Thoracic aorta (tissue), 2 donors: ENCODE measurements at places on chromosomes 11 and 22.

- H3K27ac ChIP-seq: no peak overlapping the region
- no peak for DNase-seq
- no peak overlapping the region for H3K4me3 ChIP-seq
- H3K4me1 ChIP-seq: no peaks in the 10 kb centered on the region
- no peaks in the 10 kb centered on the region for H3K27me3 ChIP-seq
Measured at GRCh38 chr11:3635641-3636375, 6.0 kb downstream of the ART5 start.

DNA sequence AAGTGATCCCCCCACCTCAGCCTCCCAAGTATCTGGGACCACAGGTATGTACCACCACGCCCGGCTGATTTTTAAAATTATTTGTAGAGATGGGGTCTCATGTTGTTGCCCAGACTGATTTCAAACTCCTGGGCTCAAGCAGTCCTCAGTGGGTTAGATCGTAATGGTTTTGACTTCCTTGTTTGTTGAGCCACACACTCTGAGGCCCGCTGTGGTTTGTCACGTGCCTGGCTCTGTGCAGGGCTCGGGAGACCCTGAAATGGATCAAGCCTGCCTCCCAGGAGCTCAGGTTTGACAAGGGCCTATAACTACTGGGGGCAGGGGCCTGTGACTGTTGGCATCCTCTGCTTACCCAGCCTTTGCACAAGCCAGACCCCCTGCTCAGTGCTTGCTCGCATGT lies 68.1 kb downstream of the MPPED1 start:
- no peak for DNase-seq
- H3K36me3 ChIP-seq: no peaks in the 10 kb centered on the region
- H3K4me3 ChIP-seq: no peak overlapping the region
- no peaks in the 10 kb centered on the region for H3K27me3 ChIP-seq

- H3K36me3 ChIP-seq: no peaks in the 10 kb centered on the region
- H3K4me3 ChIP-seq: no peak overlapping the region
- no peaks in the 10 kb centered on the region for H3K4me1 ChIP-seq
- no peaks in the 10 kb centered on the region for H3K27me3 ChIP-seq
Measured at GRCh38 chr11:79025622-79026021, 415.2 kb downstream of the TENM4 start.

DNA sequence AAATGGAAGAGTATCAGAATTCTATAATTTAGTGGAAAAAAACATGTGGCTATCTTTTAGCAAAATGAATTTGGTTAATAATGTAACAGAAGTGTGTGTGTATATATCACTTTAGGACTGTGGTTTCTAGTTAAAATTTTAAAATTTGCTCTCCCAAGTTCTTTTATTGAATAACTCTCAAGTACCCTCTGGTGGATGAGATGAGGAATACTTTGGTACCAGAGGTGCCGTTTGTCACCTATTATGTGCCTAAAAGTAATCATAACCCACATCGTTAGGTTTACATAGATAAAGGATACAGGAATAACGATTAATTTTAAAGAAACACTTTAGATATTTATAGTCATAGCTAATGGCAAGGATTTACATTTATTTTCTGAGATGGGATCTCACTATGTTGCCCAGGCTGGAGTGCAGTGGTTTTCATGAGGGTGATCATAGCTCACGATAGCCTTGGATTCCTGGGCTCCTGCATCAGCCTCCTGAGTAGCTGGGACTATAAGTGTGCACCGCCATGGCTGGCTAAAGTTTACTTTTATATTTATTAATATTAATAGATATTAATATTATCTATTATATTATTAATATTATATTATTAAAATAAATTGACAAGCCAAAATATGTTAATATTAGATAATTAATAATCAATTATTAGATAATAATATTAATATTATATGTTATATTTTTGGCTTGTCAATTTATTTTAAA lies 66.7 kb upstream of the CAPRIN1 start:
- H3K27me3 ChIP-seq: no peaks in the 10 kb centered on the region
- no peak for DNase-seq
- no peaks in the 10 kb centered on the region for H3K36me3 ChIP-seq
- H3K4me3 ChIP-seq: no peak overlapping the region

GRCh38 chr11:23423104-23423503 lies 562.8 kb upstream of the CCDC179 start:
- no peaks in the 10 kb centered on the region for H3K4me1 ChIP-seq
- no peak overlapping the region for H3K4me3 ChIP-seq
- H3K36me3 ChIP-seq: no peaks in the 10 kb centered on the region
- no peaks in the 10 kb centered on the region for H3K27me3 ChIP-seq
- no peak for DNase-seq
- no peak overlapping the region for H3K27ac ChIP-seq

GRCh38 chr11:75503531-75504099 lies 22.1 kb downstream of the GDPD5 start:
- DNase-seq: no peak
- no peaks in the 10 kb centered on the region for H3K27me3 ChIP-seq
- no peaks in the 10 kb centered on the region for H3K36me3 ChIP-seq
- no peak overlapping the region for H3K4me3 ChIP-seq
- H3K4me1 ChIP-seq: peaks cover 13% of the 10 kb centered on the region
- no peak overlapping the region for H3K27ac ChIP-seq

DNA sequence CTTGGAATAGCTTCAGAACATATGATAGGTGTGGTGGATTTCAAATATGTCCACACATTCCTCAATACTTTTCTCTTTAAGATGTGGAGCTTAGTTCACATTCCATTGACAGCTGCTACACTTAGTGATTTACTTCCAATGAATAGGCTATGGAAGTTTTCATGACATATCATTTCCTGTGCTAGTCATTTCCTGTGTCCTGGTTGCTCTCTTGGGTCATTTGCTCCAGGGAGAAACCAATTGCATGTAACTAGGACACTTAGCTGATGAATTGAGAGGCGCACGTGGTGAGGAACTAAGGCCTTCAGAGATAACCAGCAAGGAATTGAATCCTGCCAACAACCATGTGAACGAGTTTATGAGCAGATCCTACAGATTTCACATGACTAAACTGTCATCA lies 120.9 kb downstream of the SLC17A6 start:
- H3K36me3 ChIP-seq: no peaks in the 10 kb centered on the region
- no peak overlapping the region for H3K27ac ChIP-seq
- DNase-seq: no peak
- H3K27me3 ChIP-seq: no peaks in the 10 kb centered on the region

- H3K4me3 ChIP-seq: no peak overlapping the region
- H3K27ac ChIP-seq: no peak overlapping the region
- H3K4me1 ChIP-seq: peaks cover 9% of the 10 kb centered on the region
- H3K27me3 ChIP-seq: no peaks in the 10 kb centered on the region
Measured at GRCh38 chr11:88293931-88294330, 43.6 kb downstream of the CTSC start.

DNA sequence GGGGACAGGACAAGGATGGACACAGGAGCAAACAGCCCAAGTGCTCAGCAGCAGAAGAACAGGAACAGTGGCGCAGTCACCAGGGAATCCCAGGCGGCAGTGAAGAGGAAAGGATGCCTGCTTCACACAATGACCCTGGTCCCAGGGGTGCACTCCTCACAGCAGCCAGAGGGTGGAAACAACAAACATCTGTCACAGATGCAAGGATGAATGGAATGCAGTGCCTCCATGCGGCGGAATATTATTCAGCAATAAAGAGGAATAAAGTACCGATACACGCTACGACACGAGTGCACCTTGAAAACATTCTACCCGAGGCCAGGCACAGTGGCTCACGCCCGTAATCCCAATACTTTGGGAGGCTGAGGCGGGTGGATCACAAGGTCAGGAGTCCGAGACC lies 12.7 kb downstream of the CSNK1E start:
- peaks cover 35% of the 10 kb centered on the region for H3K36me3 ChIP-seq
- H3K27ac ChIP-seq: peak overlapping the region; percentile 66
- no peak for DNase-seq
- H3K27me3 ChIP-seq: no peaks in the 10 kb centered on the region

- peak within 1 kb of the TSS; percentile 44 for H3K27ac ChIP-seq
- no peaks in the 10 kb centered on the region for H3K27me3 ChIP-seq
- H3K4me1 ChIP-seq: peaks cover 54% of the 10 kb centered on the region
- H3K36me3 ChIP-seq: no peaks in the 10 kb centered on the region
- no peak for DNase-seq
- H3K4me3 ChIP-seq: peak within 1 kb of the TSS; percentile 84
Measured at GRCh38 chr11:75351541-75351790, at the start of gene ARRB1. Gene ARRB1 (minus strand): TSS chr11:75351661. CDS start chr11:75351607, 54 bp downstream.

DNA sequence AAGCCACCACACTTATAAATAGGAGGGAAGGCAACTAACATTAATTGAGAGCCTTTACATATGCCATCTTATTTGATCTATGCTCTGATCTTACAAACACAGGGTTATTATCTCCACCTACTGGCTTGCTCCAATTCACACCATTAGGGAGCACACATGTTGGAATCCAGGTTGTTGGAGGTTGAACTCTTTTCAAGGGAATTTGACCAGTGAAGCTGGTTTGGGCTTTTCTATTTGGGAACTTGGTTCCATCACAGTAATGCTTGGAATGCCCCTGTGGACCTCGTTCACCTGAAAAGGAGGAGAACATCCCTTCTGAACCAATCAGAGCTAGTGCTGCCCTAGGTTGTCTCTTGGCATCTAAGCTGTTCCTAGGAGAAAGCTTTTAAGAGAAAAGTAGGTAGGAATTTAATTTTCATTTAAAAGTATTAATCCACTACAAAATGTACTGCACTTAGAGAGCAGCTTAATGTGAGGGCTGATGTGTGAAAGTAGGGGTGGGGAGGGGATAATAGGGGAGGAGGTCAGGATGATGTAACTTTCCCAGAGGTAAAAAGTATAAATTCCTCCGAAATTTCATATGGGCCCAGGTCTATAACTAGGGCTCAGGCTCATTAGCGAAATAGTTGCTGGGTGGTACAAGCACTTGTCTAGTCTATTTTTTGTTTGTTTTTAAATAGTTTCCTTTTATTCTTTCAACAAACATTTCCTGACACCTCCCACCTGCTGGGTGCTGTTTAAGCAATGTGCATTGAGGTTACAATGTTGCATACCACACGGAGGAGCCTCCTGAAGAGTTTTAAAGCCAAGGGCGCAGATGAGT lies 7.6 kb upstream of the MICAL2 start:
- H3K4me3 ChIP-seq: no peak overlapping the region
- H3K36me3 ChIP-seq: no peaks in the 10 kb centered on the region
- H3K27ac ChIP-seq: no peak overlapping the region
- DNase-seq: no peak
- no peaks in the 10 kb centered on the region for H3K27me3 ChIP-seq

DNA sequence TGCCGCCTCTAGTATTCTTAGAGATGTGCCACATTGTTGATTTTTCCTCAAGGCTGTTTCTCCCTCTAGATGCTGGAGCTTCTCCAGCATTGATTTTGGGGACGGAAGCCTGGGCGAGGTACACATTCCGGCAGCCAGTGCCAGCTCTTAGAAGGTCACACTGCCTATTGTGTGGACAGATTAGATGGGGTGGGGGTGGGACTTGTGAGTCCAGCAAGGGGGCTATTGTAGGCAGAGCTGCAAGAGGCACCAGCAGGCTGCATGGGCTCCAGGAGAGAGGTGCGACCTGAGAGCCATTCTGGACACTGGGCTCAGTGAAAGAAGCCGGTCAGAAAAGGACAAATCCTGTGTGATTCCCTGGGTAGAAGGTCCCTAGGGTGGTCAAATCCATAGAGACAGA lies 12.4 kb downstream of the C11orf21 start:
- no peak for DNase-seq
- H3K4me3 ChIP-seq: no peak overlapping the region
- no peaks in the 10 kb centered on the region for H3K36me3 ChIP-seq
- H3K27me3 ChIP-seq: no peaks in the 10 kb centered on the region
- no peak overlapping the region for H3K27ac ChIP-seq

- H3K4me3 ChIP-seq: no peak overlapping the region
- no peak for DNase-seq
- no peak overlapping the region for H3K27ac ChIP-seq
- H3K36me3 ChIP-seq: peaks cover 22% of the 10 kb centered on the region
Measured at GRCh38 chr22:21611210-21611977, 18.4 kb downstream of the YDJC start.
